ENCODE measurements at places on chromosomes 5 and 9.

- DNase-seq: no peak
These were observed 23.8 kb downstream of the PHAX start for GRCh38 chr5:126624534-126624933.

GRCh38 chr5:133944263-133945185 lies 23.9 kb downstream of the C5orf15 start:
- peak; percentile 68 for DNase-seq

- no peak for DNase-seq
These were observed 471.8 kb downstream of the KDM4C start for GRCh38 chr9:7229571-7229970.

GRCh38 chr5:167639766-167640165 lies 651.7 kb upstream of the WWC1 start:
- no peak for DNase-seq

DNA sequence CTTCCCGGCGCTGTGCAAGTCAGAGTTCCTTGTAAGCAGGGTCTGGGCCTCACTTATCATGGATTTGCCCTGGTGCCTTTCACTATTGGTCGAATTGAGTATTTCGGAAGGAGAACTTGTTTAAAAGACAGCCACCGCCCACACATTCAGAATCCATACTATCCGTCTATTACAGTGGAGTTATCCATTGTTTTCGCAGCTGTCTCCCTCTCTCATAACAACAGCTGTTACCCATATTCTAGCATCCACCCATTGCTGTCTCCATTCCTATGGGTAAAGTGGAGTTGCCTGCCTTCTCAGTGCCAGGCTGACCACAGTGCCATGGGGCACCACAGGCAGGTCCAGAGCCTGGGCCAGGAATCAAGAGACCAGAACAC lies 20.2 kb downstream of the FAXDC2 start:
- no peak for DNase-seq

DNA sequence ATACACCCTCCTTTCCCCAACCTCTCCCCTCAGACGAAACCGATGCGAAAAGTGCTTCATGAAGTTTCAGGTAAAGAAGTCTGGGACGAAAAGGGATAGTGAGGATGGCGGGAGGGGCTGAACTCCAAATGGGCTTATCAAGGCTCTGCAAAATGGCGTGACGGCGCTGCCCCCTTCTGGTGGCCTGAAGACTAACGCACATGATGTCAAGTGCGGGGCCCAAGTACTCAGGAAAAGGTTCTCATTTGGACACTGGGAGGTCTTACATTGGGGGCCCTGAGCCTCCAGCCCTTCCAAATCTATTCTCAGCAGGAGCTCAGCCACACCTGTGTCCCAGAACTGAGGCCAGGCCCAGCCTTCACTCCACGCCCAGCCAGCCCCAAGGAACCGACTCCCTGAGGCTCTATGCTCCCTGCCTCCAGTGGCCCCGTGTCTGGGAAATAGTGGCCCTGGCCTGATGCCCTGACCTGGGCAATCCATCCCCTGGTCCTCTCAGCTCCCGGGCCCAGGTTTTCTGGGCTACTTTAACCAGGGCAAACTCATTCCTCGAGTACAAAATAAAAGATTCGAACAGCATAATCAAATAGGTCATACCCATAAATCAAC lies 119.9 kb downstream of the KCNIP1 start:
- peak; percentile 57 for DNase-seq

DNA sequence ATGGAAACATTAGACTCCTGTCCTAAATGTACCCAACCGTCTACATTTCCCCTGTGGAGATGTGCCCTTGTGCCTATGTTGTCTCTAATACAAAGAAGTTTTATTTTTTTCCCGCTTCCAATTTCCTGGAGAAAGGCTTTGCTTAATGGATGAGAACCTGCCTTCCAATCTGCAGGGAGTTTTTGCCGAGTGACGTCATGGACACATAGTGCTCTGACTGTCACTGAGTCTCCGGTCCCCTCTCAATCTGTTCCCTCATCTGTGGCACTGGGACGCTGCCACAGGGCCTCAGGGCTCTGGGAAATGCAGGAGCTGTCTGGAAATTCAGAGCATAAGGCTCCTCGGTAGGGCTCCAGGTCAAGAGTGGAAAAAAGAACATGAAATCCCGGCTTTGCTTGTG lies 144.8 kb downstream of the PDZD2 start:
- DNase-seq: no peak

- DNase-seq: no peak
These were observed 494.5 kb upstream of the GRAMD2B start for GRCh38 chr5:125928663-125929062.

- no peak for DNase-seq
These were observed 52.6 kb downstream of the ESM1 start for GRCh38 chr5:54932789-54933188.

- DNase-seq: peak; percentile 9
These were observed 1.3 kb downstream of the DENND1A start for GRCh38 chr9:123928533-123929176.

- DNase-seq: no peak
These were observed 381.4 kb downstream of the ACTL7B start for GRCh38 chr9:108474356-108474755.

- DNase-seq: no peak
These were observed 119.0 kb downstream of the ENTREP1 start for GRCh38 chr9:69444021-69444420.

GRCh38 chr9:134870746-134871662 lies 9.6 kb upstream of the FCN2 start:
- no peak for DNase-seq

DNA sequence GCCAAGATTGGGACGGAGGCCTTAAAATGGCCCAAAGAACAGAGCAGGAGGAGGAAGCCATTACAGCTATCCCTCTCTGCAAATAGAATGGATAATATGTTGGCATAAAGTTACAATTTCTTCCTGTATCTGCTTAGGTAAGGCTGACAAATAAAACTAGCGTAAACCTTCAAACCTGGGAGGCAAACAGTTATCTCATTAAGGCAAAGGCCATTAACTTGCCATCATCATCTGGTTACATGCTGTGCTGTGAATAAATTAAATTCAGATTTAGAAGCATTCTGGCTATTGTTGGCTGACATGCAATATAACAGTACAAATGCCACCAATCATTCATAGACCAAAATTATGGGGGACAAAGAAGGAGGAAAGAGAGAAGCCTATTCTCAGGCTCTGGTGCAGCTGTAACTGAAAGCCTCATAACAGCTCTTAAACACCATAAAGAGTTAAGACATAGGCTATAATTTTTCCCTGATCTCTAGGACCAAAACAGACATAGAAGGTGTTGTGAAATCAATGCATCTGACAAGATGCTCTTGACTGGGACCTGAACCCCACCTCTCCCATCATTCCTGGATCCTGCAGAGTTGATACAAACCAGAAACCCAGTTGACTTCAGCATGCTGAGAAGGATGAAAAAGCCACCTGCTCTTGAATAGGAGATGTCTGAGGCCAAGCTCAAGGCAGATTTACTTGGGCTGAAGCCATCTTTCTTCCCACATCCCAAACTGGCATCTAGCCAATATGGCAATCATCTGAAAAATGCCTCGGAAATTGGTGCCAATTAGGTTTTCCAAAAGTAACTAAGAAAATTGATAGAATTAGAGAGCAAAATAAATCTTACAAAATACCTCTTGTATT lies 62.5 kb downstream of the PLCXD3 start:
- DNase-seq: no peak

GRCh38 chr5:18720002-18720401 lies 1085.7 kb downstream of the TAF11L14 start:
- no peak for DNase-seq

DNA sequence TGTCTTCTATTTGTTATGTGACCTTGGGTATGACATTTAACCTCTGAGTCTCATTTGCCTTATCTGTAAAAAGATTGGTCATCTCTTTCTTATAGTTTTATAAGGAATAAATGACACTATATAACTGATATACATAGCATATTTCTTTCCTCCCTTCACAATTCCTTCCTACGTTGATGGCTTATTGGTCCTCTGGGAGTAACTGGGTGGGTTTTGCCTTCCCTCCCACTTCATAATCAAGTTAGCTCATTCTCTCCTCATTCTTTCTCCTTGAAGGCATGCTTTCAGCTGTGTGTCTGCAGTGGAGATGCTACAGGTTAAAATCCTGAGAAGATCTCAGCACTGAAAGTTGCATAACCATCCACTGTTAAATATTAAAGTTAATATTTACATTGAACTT lies 382.4 kb downstream of the TMEM38B start:
- no peak for DNase-seq

DNA sequence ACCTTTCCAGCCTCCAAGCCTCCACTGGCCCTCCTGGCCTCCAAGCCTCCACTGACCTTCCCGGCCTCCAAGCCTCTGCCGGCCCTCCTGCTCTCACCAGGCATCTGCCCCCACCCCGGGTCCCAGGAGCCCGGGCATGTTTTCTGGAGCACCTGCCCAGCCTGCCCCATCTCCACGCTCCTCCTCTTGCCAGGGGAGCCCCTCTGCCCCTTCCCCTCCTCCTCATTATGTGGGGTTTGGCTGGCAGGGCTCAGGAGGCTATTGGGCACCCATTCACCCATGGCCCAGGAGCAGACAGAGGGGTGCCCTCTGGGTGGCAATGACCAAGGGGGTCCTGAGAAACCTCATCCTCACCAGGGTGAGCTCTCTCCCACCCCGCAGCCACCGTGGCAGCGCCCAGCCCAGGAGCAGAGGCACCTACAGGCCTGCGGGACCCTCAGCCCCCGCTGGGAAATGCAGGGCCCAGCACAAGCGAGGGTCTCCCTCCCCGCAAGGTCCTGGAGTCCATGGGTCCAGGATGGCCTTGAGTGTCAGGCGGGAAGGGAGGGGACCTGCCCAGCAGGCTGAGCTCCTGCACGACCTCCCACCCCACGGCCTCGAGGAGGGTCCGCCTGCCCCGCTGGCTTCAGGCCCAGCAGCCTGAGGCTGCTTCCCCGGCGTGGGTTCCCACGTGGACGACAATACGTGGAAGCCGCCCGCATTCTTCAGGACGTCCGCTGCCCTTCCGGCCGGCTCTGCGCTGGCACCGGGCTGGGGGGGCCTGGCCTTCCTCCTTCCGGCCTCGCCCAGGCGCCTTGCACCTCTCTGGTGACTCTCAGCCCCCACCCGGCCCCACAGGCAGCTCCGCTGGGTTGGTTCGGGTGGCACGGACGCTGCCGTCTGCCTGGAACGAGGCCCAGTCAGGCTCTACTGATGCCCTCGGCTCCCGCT lies 51.4 kb upstream of the NRARP start:
- no peak for DNase-seq

DNA sequence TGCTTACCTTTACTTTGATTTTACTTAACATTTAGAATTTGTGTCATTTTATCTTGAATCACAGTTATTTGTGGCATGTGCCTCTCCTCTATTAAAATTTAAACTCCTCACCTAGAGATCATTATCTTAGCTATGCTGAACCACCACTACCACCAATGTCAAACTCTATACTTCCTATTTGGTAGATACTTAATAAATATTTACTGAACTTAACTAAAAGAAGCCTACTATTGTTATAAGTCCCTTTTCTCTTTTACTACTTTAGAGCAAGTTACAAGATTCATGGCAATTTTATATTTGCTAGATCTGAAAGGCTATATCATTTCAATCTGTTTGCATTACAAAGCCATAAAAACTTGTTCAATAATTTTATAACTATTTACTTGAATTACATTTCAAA lies 273.3 kb upstream of the CCNH start:
- DNase-seq: no peak

GRCh38 chr5:136133222-136133921 lies 727 bp downstream of the SMAD5 start:
- DNase-seq: peak; percentile 31

DNA sequence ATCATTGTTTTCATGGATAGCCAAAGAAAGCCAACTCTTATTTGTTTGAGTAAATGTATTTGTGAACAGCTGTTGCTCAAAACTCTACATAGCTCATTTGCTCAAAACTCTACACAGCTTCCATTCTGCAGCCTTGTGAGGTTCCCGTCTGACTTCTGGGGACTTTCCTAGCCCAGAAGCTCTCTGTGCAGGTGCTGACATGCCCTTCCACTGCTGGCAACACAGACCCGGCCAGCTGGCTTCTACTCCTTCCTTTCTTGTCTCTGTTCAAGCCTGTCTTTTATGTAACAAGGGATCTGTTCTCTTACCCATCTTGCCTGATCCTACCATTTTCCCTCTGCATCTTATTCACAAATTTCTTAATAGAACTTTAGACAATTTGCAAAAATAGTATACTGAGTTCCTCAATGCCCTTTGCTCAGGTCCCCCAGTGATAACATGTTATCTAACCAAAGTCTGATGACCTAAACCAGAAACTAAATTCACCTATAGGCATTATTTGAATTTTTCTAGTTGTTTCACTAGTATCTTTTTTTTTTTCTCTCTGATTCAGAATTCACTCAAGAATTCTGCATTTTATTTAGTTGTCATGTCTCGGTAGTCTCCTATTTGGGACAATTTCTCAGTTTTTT lies 556.5 kb upstream of the SEMA6A start:
- DNase-seq: no peak

DNA sequence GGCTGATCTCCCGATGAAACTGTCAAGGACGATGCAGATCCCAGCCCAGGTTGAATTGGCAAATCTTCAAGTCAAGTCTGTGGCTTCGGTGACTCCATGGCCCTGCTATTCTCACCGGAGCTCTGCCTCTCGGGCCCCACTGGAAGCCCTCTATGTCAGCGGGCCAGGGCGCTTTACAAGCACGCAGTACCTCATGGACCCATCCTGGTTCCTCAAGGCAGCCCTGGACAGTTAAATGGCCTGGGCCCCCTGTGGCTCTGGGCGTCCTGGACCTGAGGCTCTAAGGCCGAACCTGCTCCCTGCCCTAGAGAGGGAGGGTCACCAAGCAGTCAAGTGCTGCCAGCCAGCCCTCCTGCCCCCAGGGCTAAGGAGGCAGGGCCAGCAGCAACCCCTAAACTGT lies 45.3 kb downstream of the STC2 start:
- no peak for DNase-seq

- DNase-seq: no peak
These were observed 95.9 kb downstream of the NSG2 start for GRCh38 chr5:174141398-174141797.

- DNase-seq: no peak
These were observed 279.3 kb upstream of the DAP start for GRCh38 chr5:11040345-11040744.

DNA sequence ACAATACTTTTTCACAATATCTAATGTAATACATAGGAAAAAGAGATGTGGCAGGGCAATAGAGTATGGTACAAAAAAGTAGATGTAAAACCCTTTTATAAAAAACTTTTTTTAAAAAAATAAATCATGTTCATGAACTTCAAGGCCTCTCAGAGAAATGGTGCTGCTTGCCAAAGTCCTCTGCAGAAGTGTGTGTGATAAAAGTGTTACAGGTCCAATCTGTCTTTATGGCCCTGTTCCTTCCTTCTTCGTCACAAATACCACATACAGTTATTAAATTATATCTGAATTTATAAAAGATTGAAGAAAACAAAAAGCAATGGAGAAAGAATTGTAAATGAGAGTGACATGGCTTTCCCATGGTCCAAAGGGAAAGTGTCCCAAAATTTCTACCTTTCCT lies 21.7 kb upstream of the CCNH start:
- DNase-seq: no peak

- no peak for DNase-seq
These were observed 75.1 kb upstream of the ADCY2 start for GRCh38 chr5:7320701-7321301.

GRCh38 chr9:126956917-126957686 lies 42.5 kb downstream of the RALGPS1 start:
- no peak for DNase-seq
